ENCODE measurements at places on chromosomes 3 and 15.

GRCh38 chr3:46959161-46959511, 17.4 kb downstream of the CCDC12 start:
- DNase-seq = peak; percentile 36

DNA sequence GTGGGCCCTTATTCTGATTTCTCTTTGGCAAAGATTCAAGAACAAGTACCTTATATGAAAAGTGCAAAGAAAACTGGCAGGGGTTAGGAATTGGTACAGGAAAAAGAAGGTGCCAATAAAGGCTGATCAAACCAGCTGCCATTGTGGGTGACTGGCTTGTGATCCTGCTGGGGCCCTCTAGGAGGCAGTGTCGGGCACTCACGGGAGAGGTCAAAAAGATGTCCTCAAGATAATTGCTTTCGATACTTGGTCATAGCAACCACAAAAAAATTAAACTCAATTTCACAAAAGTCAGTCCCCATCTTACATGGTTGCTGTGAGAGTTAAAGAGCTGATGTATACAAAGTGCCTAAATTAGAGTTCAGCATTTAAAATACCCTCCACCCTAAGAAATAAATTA, 31.0 kb upstream of the CAV3 start:
- no peak for DNase-seq

DNA sequence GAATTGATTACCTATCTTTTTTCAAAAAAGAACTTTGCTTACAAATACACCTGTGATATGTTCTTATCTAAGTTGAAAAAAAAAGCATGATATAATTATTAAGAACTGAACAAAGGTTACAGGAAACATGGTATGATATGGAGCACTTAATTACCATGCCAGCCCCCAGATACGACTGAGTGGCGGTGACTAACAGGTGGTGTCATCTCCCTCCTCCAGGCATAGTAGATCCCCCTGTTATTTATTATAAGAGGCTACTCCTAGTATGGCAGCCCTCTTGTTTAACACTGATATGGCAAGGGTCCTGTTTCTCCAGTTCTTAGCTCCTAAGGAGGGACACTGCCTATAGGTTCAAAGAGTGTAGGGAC, 31.0 kb upstream of the TM4SF4 start:
- DNase-seq = no peak

GRCh38 chr3:55406696-55407425, 80.2 kb downstream of the WNT5A start:
- no peak for DNase-seq

DNA sequence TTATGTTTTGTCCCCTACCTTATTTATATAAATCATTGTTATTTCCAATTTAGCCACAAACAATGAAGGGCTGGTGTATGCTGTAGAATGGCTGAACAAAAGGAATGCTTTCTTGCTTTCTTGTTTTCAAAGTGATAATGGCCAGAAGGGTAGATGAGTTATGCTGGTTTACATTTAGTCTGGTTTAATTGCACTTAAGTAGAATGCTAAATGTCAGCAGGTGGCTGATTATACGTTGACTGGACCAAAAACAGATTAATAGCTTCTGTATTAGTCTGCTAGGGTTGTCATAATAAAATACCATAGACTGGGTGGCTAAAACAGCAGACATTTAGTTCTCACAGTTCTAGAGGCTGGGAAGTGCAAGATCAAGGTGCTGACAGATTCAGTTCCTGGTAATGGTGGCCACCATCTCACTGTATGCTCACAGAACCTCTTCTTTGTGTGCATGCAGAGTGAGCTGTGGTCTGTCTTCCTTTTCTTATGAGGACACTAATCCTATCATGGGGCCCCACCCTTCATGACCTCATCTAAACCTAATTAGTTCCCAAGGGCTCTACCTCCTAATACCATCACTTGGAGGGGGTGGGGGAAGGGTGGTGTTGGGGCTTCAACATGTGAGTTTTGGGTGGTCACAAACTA, 17.1 kb upstream of the XIRP1 start:
- DNase-seq = no peak

GRCh38 chr3:178465260-178466180, 70.7 kb upstream of the KCNMB2 start:
- DNase-seq = no peak

DNA sequence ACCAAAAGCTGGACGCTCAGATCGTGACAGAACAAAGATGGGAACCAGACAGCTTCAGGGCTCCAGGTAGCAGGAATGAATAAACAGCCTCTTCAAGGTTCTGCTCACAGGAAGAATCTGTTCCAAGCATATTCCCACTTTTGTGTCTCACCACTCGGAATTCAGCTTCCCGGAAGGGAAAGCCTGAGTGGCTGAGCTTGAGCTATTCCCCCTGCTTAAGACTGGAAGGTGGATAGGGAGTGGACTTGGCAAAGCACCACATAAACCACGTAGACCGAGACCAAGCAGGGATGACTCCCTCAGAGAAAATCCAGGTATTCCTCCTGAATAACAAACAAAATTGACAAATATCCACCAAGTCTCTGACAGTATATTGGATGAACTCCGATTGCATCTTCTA, 180.2 kb upstream of the NR2F2 start:
- no peak for DNase-seq

GRCh38 chr3:146590521-146590920, 14.6 kb downstream of the PLSCR5 start:
- no peak for DNase-seq

GRCh38 chr3:177817751-177818150, 620.5 kb upstream of the TBL1XR1 start:
- DNase-seq = no peak

- DNase-seq = peak; percentile 16
Measured at GRCh38 chr3:49324768-49325167, 15.1 kb downstream of the USP4 start.

GRCh38 chr15:89917442-89918101, 4.8 kb upstream of the ARPIN start:
- no peak for DNase-seq

DNA sequence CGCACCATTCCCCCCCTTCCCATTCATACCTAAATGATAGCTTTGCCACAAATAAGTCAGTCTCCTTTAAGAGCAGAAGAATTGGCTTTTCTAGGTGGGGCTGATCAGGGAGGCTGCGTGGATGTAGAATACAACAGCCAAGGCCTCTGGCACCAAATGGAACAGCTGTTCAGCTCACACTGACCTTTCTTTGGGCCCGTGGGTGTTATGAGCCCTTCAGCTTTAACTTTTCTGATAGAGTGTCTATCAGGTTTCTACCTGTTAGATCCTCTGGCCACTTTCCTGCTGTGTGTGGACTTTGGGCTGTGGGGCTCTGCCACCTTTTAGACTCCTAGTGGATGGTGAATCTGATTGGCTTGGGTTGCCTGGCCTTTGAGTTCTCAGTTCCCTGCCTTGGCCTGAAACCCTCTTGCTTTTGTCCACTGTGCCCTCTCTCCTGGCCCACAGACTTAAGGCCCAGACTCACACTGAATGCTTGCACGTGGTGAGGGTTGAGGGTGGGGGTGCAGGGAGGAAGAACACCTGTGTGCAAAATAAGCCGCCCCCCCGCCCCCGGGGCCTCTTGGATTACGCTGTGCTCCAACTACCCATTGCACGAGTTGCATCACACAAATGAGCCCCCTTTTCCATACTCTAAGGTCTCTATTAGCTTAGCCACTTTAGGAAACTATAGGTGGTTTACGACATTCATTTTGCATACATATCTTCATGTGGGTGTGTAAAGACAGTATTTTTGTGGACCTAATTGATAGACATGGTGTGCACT, 1.3 kb upstream of the RFX7 start:
- no peak for DNase-seq

DNA sequence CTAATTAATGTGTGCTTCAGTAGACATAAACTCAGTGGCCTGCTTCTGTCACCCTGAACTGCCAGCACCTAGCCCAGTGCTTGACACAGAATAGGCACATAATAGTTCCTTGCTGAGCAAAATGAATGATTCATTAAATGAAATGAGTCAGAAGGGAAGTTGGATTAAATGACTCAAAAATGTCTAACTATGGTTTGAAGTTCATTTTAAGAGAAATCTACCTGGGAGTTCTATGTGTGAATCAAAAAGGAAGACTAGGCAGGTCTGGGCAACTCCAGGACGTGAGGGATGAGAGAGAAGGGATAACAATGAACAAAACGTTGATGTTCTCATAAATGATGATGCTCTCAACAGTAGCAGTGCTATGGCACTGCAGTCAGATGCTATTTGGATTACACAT, 175.0 kb downstream of the CFAP20DC start:
- no peak for DNase-seq

DNA sequence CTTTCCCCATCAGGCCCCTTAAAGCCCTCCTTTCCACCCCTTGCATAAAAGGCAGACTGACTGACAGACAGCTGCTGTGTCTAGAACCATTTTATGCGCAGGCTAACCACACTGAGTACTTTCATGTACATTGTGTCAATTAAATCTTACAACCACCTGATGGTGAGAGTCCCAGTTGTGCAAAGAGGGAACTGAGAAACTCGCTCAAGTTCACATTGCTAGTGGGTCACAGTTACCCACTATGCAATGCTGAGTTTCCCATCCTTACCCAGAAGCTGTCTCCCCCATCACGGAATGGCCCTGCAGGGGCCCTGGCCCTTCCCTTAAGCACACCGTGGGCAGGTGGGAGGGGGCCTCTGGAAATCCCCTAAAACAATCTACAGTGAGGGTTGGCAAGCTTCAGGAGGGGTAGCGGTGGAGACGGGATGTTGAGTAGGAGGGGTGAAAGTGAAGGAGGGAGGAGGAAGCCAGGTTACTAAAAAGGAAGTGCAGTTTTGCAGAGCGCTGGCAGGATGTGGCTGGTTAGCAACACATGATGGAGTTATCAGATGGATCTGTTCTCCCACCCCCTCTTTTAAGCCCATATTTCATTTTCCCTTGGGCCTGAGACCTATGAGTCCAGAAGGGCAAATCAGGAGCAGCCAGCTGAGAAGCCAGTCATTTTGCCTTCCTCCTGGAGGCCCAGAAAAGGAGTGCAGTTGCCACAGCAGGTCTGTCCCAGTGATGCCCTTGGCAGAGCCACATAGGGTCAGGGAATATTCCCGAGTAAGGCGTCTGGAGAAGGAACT, 30.0 kb downstream of the STARD5 start:
- DNase-seq = no peak

- DNase-seq = no peak
Measured at GRCh38 chr3:54211097-54211496, 88.7 kb downstream of the CACNA2D3 start.

DNA sequence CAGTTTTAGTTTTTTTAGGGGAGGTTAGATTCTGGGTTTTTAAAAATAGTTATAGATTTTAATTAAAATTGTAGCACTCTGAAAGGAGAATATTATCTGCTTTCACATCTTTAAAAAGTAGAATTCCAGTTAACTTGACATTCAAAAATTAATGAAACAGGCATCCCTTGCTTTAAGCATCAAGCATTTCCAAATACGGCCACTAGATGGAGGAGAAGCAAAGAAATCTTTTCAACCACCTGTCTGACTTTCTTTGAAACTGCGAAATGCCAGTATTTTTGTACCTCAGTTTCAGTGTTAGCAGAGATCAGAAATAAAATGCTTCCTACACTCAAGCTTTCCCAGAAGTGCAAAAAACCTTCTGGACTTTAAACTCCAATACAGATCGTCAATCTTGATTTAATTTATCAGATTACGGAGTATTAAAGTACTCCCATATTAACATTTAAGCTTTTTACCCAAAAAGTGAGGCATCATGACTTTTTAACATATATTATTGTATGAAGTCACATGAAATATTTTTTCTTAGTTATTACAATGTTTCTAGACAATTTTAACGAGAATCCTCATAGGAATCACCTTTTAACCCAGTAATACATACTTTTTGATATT, 153.3 kb downstream of the P3H2 start:
- no peak for DNase-seq

- DNase-seq = no peak
Measured at GRCh38 chr3:170137986-170138385, 43.5 kb downstream of the PHC3 start.

DNA sequence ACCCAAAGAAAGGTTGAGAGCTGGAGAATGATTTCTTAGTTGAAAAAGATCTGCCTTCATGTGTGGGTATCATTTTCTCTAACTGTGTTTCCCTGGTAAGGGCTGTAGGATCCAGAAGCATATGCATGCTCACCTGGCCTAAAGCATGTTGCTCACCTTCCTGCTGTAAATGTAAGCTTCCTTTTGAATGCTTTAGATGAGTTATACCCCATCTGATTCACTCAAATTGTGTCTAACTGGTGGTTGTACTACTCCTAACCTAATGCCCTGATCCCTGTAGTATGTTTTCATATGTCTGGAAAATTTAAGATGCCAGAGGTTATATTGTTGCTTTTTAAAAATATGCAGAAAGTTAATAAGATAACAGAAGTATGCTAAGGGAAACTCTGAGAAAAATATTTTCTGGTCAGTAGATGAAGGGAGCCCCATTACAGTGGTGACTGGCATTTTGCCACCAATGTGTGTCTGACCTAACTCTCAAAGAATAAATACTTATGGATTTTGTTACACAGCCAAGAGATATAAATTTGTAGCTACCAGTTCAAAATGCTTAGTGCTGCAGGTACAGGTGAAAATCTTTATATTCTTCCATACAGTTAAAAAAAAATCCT, 7.7 kb downstream of the FILIP1L start:
- no peak for DNase-seq

- no peak for DNase-seq
Measured at GRCh38 chr3:88535563-88535962, 385.8 kb downstream of the C3orf38 start.

DNA sequence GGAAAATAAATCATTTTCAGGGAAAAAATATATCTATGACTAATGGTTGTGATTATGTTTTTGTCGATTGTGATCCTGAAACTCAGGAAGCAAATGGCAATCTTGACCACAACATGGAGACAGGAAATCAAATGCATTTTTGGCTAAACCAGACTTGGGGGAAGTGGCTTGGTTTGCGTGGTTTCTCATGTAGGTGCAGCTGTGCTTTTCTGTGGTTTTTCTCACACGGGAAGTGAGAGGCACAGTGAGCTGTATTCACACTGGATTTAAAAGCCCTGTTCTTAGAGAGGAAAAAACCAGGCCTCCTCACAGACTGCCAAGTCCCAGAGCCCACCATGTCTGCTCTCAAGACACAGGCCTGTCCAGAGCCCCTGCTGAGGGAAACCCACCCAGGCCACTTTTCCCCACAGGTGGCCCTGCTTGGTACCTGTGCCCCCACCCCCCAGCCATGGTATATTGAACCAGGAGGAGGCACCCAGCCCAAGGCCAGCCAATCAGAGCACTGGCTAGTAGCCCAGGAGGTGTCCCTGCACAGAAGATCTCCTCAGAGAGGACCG, 46.1 kb downstream of the BTD start:
- no peak for DNase-seq
